KBM-7 (cell line): ENCODE measurements at places on chromosomes 6 and 20.

DNA sequence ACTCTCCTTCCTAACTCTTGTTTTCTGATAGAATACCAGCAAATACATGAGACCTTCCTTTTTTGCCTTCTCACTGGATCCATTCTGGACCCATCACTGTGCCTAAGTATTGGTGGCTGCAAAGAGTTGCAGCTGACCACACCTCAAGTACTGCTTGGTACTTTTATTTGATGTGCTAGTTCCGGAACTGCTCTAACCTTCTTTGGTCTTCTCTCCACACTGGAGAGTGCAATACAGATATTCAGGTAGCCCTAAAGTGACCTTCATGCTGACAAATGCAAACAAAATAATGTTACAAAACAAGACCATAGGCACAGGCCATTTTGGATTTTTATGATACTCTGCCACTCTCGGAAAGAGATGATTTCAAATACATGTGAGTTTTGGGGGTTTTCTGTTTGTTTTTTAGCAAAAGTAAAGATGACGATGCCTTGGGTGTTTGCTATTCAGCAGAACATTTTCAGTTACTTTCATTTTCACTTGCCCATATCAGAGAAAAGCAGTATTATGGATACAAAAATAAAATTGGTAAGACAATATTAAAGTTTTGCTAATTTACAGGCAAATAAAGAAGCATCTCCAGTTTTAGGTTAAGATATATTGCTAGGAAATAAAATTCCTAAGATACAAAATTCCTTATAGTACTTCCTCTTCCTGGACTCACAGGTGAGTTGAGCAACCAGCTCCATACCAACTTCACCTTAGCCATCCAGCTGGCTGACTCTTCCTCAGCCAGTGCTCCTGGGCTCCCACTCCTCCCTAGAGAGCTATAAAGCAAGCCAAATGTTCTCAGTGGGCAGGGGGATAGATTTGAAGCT, 42.0 kb downstream of the PTPRK start:
- DNase-seq, result no peak

DNA sequence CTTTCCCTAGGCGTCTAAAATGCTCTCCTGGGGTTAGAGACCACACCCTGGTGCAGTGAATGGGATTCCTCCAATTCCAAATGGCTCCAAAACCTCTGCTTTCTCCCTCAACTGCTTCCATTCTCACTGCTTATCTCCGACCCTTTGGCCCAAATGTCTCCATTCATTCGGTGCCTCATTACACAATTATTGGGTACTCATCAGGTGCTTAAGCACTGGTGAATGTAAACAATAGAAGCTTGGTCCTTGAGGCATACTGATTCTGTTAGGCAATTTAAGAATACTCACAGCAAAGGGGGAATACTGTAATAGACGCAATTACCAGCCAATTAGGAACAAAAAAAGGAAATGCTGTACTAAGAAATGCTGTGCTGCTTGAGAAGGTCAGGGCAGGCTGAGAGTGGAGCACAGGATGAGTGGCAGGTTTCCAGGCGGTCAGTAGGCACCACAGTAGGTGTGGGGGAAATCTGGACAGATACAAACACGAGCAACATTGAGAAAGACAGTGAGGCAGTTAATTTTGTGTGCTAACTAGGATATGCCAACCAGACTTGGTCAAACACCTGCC, 23.0 kb downstream of the GMDS start:
- no peak for DNase-seq

GRCh38 chr6:158487495-158487894, 72.4 kb upstream of the TMEM181 start:
- no peak for DNase-seq

- DNase-seq, result peak; percentile 32
These were observed at the start of gene KCNG1 for GRCh38 chr20:51022803-51023616. Gene KCNG1 (minus strand): TSS chr20:51023107. CDS start chr20:51010338, 12,769 bp downstream.

GRCh38 chr20:5844063-5844681, 94.0 kb downstream of the SHLD1 start:
- DNase-seq, result peak; percentile 35

GRCh38 chr20:60986506-60987156, 265.4 kb upstream of the CDH4 start:
- DNase-seq, result no peak

DNA sequence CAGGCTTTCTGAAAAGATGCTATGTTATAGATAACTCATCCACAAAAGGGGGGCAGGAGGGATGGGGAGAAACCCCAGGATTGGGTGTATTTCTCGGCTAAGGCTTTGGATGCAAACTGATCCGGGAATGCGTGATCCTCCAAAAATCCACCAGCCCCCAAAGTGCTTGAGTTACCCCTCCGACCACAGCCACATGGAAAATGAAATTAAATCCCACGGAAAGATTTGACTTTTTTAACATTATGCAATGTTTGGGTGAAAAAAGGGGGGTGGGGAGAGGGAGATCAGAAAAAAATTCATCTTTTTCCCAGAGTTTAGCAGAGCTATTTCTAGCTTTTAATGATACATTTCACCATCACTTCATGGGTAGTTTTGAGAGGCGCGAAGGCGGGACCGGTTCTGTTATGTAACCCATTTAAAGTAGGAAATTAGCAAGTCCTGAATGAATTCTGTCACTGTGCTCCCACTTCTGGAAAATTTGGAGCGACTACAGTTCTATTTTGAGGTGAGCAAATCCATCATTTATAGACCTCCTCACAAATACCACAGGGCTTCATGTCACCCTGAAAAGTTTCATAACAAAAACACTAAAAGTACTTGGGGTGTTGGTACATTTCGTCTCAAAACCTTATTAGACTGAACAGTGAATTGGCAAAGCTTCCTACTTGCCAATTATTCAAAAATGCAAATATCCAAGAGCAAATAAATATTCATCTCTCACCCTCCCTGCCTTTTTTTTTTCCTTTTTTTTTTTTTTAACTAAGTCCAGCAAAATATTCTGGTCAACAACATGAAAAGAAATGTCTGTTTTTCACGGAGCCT, 51.9 kb upstream of the NFATC2 start:
- DNase-seq, result no peak

DNA sequence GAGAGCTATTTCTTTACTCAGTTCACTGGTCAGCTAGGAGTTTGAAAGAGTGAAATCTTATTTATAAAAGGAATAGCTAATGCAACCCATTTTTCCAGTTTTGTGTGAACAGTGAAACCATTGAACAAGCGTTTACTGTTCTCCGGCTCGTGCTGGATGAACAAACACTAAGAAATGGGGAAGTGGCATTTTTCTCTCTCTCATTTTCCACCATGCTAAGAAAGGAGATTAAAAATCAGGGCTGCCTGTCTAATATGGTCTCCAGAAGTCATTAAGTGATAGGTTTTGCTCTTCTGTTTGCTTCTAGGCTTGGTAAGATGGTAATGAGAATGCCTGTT, 774 bp upstream of the SFT2D1 start:
- DNase-seq, result peak; percentile 79

GRCh38 chr6:42819803-42820511, 38.1 kb downstream of the BICRAL start:
- DNase-seq, result peak; percentile 26

DNA sequence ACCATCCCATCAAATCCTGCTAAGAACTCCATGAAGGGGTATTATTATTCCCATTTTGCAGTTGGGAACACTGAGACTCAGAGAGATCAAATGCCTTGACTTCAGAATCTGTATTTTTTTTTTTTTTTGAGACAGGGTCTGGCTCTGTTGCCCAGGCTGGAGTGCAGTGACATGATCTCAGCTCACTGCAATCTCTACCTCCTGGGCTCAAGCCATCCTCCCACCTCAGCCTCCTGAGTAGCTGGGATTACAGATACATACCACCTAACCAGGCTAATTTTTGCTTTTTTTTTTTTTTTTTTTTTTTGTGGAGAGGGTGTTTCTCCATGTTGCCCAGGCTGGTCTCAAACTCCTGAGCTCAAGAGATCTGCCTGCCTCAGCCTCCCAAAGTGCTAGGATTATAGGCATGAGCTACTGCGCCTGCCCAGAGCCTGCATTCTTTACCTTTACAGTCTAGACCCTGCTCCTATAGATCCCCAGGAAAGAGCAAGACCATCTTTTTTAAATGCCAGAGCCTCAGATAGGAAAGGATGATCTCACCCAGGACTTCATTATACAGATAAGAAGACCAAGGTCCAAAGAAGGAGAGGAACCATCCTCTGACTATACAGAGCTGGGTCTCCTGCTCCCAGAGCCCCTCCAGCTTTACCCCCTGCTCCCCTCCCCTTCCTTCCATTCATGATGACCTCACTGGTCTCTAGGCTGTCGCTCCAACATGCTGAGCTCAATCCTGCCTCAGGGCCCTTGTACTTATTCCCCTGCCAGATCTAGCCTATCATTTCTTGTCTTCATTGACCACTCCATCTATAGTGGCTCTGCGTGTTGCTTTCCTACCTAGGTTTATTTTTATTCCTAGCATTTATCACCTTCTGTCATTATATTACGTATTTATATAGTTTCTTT, 138.6 kb downstream of the CEBPB start:
- DNase-seq, result no peak

DNA sequence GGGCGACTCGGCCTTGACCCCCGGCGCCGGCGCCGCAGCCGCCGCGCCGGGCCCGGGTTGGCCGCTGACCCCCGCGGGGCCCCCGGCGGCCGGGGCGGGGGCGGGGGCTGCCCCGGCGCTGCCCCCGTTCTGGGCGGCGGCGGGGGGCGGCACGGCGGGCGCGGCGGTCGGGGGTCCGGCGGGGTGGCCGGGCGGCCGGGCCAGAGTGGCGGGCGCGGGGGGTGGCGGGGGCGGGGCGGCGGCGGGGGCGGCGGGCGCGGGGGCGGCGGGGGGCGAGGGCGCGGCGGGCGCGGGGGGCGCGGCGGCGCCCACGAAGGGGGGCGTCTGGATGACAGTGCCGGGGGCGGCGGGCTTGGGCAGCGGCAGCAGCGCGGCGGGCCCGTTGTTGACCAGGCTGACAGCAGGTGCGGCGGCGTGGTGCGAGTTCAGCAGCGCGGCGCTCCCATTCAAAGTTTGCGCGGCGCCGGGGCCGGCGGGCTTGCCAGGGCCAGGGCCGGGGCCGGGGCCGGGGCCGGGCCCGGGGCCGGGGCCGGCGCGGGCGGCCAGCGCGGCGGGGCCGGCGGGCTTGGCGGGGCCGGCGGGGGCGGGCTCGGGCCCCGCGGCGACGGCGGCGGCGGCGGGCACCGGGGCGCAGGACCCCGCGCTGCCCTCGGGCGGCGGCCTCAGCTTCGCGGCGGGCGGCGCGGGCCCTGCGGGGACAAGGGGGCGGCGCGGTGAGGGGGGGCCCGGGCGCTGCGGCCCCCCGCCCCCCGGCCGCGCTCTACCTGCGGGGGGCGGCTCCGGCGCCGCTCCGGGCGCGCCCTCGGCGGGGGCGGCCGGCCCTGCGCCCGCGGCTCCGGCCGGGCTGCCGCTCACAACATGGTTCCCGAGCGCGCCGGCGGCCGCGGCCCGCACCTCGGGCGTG, 659 bp downstream of the TAF4 start:
- no peak for DNase-seq

- no peak for DNase-seq
These were observed 111.9 kb downstream of the TBX18 start for GRCh38 chr6:84652356-84653026.

- DNase-seq, result no peak
These were observed at the start of gene OR2J1 for GRCh38 chr6:29099190-29099589. Gene OR2J1 (plus strand): TSS chr6:29099490. CDS start chr6:29100943, 1,453 bp downstream.

- DNase-seq, result no peak
These were observed 39.7 kb downstream of the SNX9 start for GRCh38 chr6:157862706-157863105.

- no peak for DNase-seq
These were observed 129.7 kb downstream of the FAXC start for GRCh38 chr6:99219788-99220187.

- no peak for DNase-seq
These were observed 77.8 kb downstream of the ZFAND3 start for GRCh38 chr6:37897321-37897720.

GRCh38 chr6:83467620-83468036, 36.8 kb upstream of the ME1 start:
- peak; percentile 98 for DNase-seq

DNA sequence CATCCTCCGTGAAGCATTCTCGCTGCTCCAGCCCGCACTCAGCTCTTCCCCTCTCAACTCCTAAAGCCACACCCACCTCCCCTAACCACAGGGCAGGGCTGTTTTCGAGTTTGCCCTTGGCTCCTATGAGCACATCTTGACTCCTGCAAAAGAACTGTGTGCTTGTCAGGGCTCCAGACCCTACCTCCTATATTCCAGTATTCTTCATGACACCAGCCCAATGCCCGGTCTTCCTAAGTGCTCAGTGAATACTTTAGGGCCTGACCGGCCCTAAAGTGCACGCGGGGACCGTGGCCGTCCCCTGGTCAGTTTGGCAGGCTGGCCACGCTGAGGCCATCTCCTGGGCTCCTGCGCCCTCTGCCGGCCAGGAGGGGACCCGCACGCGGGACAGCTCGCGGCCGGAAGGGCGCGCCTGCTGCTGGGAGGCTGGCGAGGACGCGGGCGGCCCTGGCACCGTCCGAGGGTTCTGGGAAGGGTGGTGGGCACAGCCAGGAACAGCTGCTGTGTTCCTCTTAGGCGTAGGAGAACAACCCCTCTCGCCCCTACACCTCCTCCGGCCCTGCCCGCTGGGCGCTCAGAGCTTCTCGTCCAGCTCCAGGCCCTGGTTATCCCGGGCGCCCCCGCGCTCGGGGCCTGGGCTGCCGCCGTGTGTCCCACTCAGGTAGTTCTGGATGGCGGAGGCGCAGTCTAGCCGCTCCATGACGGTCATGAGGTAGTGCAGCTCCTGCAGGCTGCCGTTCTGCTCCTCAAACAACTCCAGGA, 11.0 kb downstream of the UNC5CL start:
- DNase-seq, result peak; percentile 96

GRCh38 chr6:170437719-170438401, 115.2 kb downstream of the PSMB1 start:
- DNase-seq, result no peak

DNA sequence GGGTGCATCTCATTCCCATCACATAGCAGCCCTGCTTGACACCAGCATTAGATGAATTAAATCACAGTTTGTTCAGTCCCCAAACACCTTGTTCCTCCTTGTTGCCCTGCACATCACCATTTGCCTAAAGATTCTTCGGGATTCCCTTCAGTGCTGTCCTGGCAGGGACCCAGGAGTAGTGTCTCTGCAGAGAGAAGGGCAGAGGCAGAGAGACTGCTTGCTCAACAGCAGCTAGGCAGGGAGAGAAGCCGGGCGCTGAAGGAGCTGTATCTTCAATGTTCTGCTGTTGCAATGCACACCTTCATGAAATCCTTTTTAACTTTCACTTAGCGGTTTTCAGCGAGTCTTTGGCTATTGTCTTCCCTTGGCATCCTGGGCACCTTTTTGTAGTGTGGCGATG, 362.9 kb downstream of the FARS2 start:
- DNase-seq, result no peak

DNA sequence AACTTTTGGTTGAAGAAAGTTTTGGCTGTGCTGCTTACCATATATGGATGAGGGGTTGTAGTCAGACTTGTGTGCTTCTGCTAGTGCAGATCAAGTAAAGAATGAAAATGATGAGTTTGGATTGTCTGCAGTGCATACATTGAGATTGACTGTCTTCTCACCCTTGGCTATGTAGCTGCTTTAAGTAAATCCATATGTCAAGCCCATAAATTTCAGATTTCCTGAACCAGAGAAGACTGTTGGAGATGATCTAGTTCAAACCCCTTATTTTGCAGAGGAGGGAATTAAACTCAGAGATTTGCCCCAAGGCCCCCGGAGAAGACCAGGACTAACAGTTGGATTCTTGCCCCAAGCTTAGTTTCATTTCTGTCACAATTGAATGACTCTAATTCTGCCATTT, 67.2 kb downstream of the PKIB start:
- no peak for DNase-seq

GRCh38 chr20:59937150-59937549, 3.0 kb downstream of the PPP1R3D start:
- DNase-seq, result no peak

GRCh38 chr20:53922901-53923314, 147.5 kb downstream of the BCAS1 start:
- peak; percentile 93 for DNase-seq

GRCh38 chr6:115865914-115866313, 194.8 kb downstream of the FRK start:
- DNase-seq, result no peak
